ENCODE measurements at places on chromosomes 12 and 14.

- no peak for DNase-seq
Observed at GRCh38 chr12:46491548-46491947, 119.0 kb upstream of the SLC38A2 start.

DNA sequence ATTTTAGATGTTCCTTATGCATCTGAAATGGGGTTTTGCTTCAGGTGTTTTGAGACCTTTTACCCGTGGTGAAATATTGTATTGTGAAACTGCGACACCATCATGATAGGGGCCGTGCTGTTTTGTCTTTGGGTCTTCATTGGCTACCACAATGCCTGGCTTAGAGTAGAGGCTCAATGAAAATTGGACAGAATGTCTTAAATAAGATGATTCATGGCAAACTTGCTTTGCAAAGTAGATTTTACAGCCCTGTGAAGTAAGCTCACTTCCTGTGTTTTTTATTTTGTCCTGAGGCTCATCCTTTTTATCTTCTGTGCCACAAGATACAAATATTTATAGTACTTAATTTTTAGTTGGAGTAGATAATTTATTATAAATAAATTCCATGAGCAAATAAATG lies 111.3 kb upstream of the FRMD6 start:
- no peak for DNase-seq

- no peak for DNase-seq
Observed at GRCh38 chr14:96852823-96853422, 55.7 kb downstream of the VRK1 start.

- DNase-seq = no peak
Observed at GRCh38 chr14:104903990-104904389, 20.7 kb upstream of the PLD4 start.

DNA sequence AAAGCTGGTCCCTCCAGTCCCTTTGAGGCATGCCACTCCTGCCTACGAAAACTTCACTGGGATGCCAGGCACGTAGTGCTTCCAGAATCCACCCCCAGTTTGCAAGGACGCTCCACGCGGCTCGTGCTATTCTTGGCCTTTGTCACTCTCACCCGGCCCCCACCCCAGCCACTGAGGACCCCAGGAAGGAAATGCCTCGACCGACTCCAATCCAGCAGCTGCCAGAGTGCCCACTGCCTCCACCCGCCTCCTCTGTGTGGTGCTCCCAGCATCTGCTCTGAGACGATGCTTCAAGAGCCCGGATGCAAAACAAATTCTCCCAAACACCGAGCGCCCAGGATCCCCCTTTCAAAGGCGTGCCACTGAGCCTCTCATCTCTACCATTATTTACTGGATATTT lies 123.9 kb downstream of the RFLNA start:
- no peak for DNase-seq

- no peak for DNase-seq
Observed at GRCh38 chr12:96240656-96241055, 46.5 kb downstream of the ELK3 start.

- no peak for DNase-seq
Observed at GRCh38 chr12:82745063-82745674, 58.5 kb downstream of the TMTC2 start.

- DNase-seq = no peak
Observed at GRCh38 chr14:61518403-61518802, 176.9 kb upstream of the HIF1A start.

GRCh38 chr12:106074706-106075392 lies 63.9 kb downstream of the NUAK1 start:
- DNase-seq = no peak

- DNase-seq = no peak
Observed at GRCh38 chr14:71592361-71592760, 339.9 kb upstream of the RGS6 start.

DNA sequence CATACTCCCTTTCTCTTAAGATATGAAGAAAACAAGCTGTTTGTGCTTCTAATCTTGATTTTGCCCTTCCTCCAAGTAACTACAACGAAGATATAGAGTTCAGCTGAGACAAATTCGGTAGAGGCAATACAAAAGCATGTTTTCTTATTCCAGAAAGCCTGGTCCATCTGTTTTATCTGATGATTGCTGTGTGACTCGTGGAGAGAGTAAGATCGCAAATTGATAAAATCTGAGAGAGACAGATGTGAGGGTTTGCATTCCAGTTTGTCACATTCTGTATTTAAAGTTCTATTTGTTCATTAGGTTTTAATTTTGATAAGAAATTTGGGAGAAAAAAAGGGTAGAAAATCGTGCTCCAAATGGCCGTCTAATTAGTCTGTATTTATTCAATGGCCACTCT lies 192.1 kb downstream of the CPNE8 start:
- DNase-seq = no peak

DNA sequence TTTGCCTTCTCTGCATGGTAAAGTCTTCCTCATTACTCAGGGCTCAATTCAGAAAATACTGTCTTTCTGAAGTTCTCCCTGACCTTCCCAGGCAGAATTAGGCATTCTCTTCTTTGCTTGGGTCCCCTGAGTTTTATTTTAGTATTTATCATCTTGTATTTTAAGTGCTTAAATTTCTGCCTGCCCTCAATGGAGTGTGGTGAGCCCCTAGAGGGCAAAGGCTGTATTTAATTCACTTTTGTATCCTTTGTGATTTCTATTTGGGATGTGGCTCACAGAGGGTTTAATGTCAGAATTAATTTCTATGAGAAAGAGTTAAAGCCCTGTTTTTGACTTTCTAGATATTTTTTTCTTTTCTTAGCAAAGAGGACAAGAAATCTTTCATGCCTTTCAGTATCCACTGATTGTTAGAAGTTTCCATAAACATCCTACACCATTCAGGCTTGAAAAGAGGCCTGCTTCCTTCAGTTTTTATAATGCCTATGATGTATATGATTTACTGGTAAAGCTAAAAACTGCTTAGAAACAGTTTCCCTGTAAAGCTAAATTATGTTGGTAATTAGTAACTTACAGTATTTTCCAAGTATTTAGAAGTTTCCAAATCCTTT lies 55.6 kb upstream of the PTPRB start:
- no peak for DNase-seq

DNA sequence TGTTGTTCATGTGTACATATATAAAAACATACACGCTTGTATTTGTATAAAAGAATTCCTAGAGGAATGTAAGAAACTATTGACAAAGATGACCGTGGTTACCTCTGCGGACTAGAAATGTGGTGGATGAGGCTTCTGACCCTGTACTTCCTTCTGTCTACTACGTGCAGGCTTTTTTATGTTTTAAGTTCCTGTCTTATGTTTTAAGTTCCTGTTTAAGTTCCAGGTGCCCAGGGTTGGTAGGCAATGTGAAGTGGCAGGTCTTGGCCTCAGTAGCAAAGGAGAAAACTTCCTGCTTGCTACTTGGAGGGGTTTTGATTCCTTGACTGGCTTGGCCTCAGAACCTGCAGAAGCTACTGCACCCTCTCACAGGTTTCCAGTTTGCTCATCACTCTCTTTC lies 11.6 kb downstream of the POMT2 start:
- DNase-seq = no peak

DNA sequence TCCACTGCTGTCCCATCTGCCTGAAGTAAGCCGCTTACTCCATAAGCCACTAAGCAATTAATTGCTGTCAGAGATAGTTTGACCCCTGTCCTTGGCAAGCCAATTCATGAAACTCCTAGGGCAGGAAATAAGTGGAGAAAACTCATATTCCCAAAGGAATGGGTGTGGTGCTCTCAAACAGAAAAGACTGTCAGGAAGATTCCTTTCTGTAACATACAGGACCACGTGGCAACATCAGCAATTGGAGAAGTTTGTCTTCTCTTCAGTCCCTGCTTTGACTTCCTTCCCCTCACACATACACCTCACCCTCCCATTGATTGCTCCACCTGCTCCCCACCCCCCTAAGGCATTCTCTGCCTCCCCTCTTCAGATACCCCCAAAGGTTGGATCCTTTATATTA lies 36.2 kb upstream of the MDM1 start:
- no peak for DNase-seq

GRCh38 chr12:130074661-130075406 lies 87.4 kb upstream of the FZD10 start:
- no peak for DNase-seq

- DNase-seq = no peak
Observed at GRCh38 chr12:6096527-6096926, 27.9 kb downstream of the VWF start.

DNA sequence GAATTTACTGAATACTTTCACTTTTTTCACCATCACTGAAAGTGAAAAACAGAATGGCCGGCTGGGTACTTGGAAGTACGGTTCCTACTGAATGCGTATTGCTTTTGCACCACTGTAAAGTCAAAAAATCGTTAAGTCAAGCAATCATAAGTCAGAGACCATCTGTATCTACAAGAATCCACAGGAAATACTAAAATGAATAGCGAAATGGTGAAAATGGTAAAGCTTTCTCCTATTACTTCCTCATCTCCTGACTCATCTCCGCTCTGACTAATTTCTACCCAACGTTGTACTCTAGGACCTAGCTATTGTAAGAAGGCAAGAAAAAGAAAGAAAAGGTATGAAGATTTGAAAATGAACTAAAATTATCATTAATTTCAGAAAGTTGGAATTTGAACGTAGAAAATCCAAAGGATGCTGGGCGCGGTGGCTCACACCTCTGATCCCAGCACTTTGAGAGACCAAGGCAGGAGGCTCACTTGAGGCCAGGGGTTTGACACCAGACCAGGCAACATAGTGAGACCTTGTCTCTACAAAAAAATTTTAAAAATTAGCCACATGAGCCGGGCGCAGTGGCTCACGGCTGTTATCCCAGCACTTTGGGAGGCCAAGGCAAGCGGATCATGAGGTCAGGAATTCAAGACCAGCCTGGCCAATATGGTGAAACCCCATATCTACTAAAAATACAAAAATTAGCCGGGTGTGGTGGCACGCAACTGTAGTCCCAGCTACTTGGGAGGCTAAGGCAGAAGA lies 5.3 kb upstream of the CDCA4 start:
- no peak for DNase-seq

- DNase-seq = no peak
Observed at GRCh38 chr12:214003-214741, at the start of gene SLC6A12. TSS of gene SLC6A12 (minus strand) at chr12:214157. CDS start at chr12:209986, 4,171 bp downstream.

GRCh38 chr12:91854725-91855124 lies 290.9 kb downstream of the BTG1 start:
- no peak for DNase-seq

Measured in activated T-helper 1 cell treated with anti-CD3 and anti-CD28 coated beads, Interleukin-2, amount 50 U/mL, for 16 hours (primary cell).